ENCODE measurements at places on chromosomes 6 and 20.

- no peaks in the 10 kb centered on the region for H3K27me3 ChIP-seq
- DNase-seq = no peak
- no peaks in the 10 kb centered on the region for H3K36me3 ChIP-seq
- H3K4me3 ChIP-seq = no peak overlapping the region
Observed at GRCh38 chr6:79617518-79617941, 13.6 kb upstream of the SH3BGRL2 start.

GRCh38 chr20:50412069-50412468 is 98.1 kb upstream of the PTPN1 start:
- no peaks in the 10 kb centered on the region for H3K36me3 ChIP-seq
- H3K27ac ChIP-seq = no peak overlapping the region
- H3K27me3 ChIP-seq = no peaks in the 10 kb centered on the region
- no peak overlapping the region for H3K4me3 ChIP-seq
- H3K4me1 ChIP-seq = peaks cover 39% of the 10 kb centered on the region

GRCh38 chr6:17458966-17459365 is 65.6 kb downstream of the CAP2 start:
- peak; percentile 8 for DNase-seq
- no peak overlapping the region for H3K27ac ChIP-seq
- H3K36me3 ChIP-seq = peaks cover 3% of the 10 kb centered on the region
- no peaks in the 10 kb centered on the region for H3K4me1 ChIP-seq
- no peaks in the 10 kb centered on the region for H3K27me3 ChIP-seq

- no peak overlapping the region for H3K27ac ChIP-seq
- no peak for DNase-seq
- H3K4me3 ChIP-seq = peak overlapping the region; percentile 91
- no peaks in the 10 kb centered on the region for H3K27me3 ChIP-seq
Observed at GRCh38 chr20:47503685-47504084, 2.0 kb downstream of the NCOA3 start.

- DNase-seq = no peak
- H3K27ac ChIP-seq = no peak overlapping the region
- H3K27me3 ChIP-seq = no peaks in the 10 kb centered on the region
- no peaks in the 10 kb centered on the region for H3K4me1 ChIP-seq
Observed at GRCh38 chr6:140784573-140784972, 1348.2 kb upstream of the GJE1 start.

DNA sequence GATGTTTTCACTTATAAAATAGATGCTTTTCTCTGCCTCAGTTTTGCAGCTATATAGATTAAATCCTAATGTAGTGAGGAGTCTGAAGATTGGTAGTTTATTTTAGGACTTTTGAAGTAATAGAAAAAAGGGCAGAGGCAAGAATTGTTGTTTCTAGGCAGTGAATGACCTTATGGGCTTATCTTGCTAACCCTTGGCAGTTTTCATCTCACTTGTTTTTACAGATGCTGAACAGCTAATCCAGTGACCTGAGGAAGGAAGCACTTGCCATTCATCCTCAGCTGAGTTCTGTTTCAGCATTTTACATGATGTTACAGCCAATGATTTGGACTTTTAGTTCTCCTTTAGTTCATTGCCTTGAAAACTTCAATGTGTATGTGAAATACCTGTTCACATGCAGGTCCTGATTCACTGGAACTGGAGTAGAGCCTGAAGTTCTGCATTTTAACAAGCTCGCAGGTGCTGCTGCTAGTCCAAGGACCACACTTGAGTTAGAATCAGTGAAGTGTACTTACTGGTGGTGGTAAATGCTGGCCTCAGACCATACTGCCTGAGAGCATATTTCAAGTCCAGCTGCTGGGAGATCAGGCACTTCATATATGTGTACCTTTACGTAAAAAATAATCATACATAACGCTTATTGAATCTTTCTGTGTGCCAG is 86.9 kb downstream of the TULP4 start:
- DNase-seq = peak; percentile 50
- H3K36me3 ChIP-seq = no peaks in the 10 kb centered on the region
- no peak overlapping the region for H3K4me3 ChIP-seq

GRCh38 chr6:44466955-44467354 is 79.4 kb downstream of the CDC5L start:
- H3K4me1 ChIP-seq = no peaks in the 10 kb centered on the region
- peak; percentile 17 for DNase-seq
- H3K27ac ChIP-seq = no peak overlapping the region
- H3K27me3 ChIP-seq = no peaks in the 10 kb centered on the region
- no peaks in the 10 kb centered on the region for H3K36me3 ChIP-seq

- DNase-seq = no peak
- H3K36me3 ChIP-seq = no peaks in the 10 kb centered on the region
- H3K27me3 ChIP-seq = no peaks in the 10 kb centered on the region
- no peak overlapping the region for H3K27ac ChIP-seq
Observed at GRCh38 chr6:141986457-141986856, 146.3 kb upstream of the GJE1 start.

Measured in esophagus muscularis mucosa (tissue), 4 donors.